Sigmoid colon (tissue), 7 donors: ENCODE measurements at places on chromosomes 5 and 9.

DNA sequence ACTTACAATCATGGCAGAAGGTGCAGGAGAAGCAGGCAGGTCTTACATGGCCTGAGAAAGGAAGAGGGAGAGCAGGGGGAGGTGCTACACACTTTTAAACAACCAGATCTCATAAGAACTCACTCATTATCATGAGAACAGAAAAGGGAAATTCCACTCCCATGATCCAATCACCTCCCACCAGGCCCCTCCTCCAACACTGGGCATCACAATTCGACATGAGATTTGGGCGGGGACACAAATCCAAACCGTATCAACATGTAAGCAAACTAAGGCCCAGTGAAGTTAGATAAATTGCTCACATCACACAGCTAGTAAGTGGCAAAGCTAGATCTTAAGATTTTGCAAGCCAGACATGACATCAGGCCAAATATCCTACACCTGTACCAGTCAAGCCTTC, 48.3 kb upstream of the RIC1 start:
- no peak for DNase-seq

DNA sequence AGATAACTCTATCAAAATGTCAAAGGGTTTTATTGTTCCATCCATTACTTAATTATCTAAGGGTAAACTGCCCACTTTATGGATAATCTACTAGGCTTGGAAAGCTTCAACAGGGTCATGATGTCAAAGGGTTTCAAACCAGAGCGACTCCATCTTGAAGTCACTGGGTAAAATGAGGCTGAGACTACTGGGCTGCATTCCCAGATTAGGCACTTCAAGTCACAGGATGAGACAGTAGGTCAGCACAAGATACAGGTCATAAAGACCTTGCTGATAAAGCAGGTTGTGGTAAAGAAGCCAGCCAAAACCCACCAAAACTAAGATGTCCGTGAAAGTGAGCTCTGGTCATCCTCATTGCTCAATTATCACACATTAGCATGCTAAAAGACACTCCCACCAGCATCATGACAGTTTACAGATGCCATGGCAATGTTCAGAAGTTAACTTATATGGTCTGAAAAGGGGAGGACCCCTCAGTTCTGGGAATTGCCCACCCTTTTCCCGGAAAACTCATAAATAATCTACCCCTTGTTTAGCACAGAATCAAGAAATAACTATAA, 138.6 kb downstream of the GNAQ start:
- DNase-seq: no peak

- DNase-seq: peak; percentile 82
Observed at GRCh38 chr9:132901858-132902831, 23.4 kb downstream of the SPACA9 start.

DNA sequence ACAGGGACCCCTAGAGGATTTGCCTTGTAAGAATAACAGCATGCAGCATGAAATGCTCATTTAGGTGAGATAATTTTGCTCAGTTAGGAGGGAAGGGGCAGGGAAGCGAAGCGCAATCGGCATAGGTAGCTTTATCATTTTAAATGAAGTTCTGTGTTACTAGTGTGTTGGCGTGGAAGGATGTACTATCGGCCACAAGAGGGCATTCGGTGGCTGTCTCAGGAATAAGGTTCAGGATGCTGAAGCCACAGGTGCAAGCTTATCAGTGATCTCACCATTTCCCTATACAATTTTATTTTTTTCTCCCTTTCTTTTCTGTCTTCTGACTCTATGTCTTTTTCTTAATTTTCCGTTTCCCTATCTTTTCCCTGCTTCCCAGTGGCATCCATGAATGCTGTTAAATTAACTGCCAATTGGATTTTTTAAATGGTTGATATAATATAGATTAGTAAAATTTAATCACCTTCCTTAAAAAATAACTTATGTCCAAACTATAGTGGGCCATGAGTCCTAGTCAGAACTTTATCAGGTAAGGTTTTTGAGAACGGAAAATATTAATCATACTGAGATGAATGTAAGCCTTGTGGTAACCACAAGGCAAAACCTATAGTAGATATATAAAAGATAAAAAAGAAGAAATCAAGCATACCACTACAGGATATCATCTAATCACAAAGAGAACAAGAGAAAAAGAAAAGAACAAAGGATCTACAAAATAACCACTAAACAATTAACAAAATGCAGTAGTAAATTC, 1.2 kb upstream of the INSL6 start:
- DNase-seq: no peak

DNA sequence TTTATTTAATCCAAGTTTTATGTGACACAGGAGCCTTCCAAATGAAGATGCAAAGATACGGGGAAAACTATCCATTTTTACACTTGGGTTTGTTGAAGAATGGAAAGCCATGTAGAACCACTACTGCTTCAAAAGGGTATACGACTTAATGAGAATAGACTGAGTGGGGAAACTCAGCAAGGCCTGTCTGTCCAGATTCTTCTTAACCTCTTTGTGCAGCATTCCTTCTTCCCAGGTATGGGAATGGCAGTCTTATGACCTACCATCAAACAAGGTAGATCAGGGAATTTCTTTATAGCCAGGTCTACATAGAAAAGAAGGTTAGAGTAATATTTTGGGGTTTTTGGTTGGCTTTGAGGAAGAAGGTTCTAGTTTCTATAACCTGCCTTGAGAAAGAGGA, 23.4 kb downstream of the APTX start:
- no peak for DNase-seq

DNA sequence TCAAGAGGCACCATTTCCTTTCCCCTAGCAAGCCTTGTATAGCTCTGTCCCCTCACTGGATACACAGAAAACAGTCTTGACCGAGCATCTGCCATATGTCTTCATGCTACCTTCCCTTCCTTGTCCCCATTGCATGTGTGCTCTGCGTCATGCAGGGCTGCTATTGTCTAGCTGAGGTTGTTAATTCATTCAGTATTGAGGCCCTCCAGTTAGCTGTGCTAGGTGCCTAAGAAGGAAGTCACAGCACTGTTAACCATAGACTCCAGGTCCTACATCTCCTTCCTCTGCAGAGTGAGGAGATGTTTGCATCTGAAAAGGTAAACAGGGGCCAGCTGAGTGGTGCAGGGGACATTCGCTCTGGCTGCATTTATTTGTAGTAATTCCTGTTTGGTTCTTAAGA, 48.2 kb downstream of the SLC1A3 start:
- DNase-seq: no peak

DNA sequence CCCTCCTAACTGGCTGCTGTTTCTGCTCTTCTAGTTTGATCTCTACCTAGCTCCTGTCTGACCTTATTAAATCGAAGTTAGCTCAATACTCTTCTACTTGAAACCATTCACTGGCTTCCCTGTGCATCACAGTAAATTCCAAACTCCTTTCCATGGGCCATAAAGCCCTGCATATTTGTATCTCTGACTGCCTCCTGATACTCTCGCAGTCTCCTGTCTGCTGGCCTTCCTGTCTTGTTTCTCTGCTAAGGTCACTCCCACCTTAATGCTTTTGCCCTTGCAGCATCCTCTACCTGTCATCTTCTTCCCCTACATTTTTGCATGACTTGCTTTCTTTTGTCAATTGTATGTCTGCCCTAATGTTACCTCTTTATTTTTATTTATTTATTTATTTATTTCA, 44.8 kb downstream of the SNCAIP start:
- no peak for DNase-seq

DNA sequence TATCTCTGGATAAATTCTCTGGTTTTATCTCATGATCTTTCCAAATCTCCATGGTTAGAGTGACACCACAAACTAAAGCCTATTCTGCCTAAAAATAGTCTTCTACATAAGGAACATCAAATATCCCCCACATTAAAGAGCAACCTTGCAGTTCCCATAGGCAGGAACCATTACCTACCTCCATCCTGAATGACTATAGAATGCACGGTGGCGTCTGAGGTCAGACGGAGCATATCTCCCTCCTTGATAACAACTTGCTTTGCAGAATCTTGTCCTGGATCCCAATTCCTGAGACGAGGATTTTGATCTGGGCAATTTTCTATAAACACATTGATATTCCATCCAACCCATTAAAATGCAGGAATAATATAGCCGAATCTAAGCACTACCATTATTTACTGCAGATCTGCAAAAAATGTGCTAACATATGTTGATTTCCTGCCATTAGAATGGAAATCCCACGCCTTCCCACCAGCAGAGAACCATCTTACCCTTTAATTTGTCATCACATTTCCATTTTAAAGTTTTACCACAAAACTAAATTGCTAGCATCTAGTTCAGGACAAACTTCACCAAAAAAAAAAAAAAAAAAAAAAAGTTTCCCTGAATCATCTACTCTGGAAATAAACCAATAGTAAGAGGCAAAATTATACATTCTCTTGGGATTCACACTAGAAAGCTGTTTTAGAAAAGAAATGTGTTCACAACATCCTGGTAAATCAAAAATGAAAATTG, 22.1 kb downstream of the CEMIP2 start:
- DNase-seq: no peak

DNA sequence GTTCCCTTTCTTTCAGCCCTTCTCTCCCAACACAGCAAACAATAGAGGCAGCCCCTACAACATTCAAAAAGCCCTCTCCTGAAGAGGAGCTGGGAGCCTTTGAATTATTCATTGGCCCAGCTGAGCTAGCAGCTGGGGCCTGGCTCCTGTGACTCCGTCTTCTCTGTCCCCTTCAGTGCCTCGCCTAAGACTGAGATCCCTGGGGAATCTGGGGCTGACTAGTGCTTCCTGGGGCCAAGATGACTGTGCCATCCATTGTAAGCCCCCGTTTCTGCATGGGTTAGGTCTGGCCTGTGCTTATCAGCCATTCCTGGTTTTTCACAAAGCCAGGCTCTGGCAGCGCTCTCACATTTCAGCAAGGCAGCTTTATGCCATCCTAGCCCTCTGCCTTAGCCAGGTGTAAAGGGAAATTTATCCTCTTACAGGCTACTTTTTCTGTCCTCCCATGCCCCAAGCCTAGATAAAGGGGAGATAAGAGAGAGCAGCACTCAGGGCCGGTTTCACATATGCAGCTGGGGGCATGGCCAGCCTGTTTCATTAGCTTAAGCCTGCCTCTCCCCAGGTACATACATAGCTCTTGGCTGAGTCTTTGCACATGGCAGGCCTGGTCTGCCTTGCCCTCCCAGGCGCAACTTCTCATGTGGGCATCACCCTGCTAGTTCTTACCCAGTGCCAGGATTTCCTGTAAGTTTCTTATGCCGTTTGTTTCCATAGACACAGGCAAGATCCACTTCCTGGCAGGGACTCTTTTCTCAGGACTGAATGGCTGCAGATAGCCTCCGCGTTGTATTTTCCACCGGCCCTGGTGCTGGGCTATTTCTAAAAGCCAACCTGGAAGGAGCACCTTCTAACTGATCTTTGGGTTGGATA, 15.8 kb downstream of the PTPA start:
- no peak for DNase-seq

GRCh38 chr9:136623842-136624183, 38.9 kb upstream of the EGFL7 start:
- no peak for DNase-seq

- no peak for DNase-seq
Observed at GRCh38 chr9:77827104-77827784, 179.1 kb upstream of the GNA14 start.

- DNase-seq: no peak
Observed at GRCh38 chr9:14730461-14730898, 7.9 kb upstream of the CER1 start.

- no peak for DNase-seq
Observed at GRCh38 chr5:53335115-53335514, 145.3 kb upstream of the FST start.

DNA sequence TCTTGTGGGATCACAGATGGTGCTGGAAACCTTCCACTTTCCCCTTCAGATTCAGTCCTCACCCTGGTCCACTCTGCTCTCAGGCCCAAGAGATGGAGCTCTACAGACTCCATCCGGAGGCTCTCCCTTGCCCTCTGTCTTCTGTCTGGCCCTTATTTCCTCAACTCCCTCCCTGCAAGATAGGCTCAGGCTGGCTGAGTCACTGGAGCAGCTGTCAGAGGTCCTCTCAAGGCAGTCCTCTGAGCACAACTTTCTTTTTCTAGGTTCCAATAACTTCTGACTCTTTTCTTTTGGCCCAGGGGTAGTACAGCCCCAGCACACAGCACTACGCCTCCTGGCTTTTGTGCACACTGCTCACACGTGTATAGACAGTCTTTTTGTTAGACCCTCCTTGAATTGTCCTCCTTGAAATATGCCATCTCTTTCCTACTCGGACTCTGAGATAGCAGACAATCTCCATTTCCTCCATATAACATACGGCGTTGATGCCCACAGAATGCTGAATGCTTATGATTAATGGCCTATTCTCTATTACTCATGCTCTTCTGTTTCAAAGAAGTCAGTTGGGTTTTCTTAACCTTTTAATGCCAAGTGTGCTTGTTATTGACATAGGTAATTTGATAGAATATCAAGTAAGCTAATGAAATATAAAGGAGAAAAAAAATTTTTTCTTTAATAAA, 193.1 kb downstream of the SLC12A2 start:
- no peak for DNase-seq

GRCh38 chr5:177128551-177128981, 5.0 kb upstream of the NSD1 start:
- peak; percentile 45 for DNase-seq

- DNase-seq: no peak
Observed at GRCh38 chr9:35618854-35619799, 914 bp upstream of the CD72 start.

DNA sequence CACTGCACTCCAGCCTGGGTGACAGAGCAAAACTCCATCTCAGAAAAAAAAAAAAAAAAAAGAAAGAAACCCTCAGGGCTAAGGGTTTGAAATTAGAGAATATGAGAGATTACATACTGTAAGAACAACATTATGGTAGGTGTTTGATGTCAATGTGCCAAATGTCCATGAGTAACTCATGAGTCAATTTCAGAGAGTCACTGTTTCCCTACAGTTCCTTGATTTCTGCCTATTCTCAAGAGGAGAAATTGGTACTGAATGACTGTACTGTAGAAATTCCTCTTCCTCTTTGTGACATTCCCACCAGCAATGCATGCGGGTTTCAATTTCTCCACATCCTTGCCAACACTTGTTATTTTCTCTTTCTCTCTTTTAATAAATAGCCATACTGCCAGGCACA, 35.2 kb downstream of the MARVELD2 start:
- no peak for DNase-seq

DNA sequence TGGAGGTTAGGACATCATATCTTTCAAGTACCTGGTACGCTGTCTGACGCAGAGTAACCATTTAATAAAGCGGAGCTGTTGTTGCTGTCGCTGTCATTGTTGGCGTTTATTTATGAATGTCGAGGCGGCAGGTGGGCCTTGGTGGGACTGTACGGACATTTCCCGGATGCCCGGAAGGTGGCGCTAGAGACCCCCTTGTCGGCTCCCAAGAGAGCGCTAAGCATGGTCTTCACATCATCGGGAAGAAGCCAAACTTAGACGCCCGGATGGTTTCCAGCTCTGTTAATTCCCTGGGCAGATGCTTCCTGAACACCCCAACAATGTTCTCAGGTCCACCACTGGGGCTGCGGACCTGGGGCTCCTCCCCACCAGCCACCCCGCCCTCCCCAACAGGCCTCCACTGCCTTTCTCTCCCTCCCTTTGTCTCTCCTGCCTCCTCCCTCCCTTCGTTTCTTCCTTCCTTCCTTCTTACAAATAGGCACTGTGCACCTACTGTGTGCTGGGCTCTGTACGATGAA, 54.1 kb downstream of the DUSP1 start:
- peak; percentile 94 for DNase-seq

- DNase-seq: no peak
Observed at GRCh38 chr5:114957384-114957783, 212.3 kb downstream of the TRIM36 start.
